ENCODE measurements at places on chromosomes 16 and 17.
A peak's percentile ranks its signal among the peaks of the same experiment; 100 is the strongest.

DNA sequence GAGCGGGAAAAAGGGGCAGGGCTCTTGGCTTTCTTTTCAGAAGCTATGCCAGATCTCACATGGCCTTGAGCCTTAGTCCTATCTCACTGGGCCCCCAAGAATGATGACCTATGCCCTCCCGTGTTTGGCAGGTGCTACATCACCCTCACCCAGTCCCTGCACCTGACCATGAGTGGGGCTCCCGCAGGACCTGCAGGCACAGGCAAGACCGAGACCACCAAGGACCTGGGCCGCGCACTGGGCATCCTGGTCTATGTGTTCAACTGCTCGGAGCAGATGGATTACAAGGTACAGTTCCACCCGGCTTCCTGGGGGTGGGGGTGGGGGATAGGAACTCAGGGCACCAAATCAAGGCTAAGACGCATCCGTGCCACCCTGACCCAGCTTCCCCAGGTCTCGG is 120.9 kb downstream of the DNAH9 start:
- DNase-seq = no peak

- DNase-seq = no peak
These were observed 23.8 kb downstream of the KDM8 start for GRCh38 chr16:27226976-27227705.

DNA sequence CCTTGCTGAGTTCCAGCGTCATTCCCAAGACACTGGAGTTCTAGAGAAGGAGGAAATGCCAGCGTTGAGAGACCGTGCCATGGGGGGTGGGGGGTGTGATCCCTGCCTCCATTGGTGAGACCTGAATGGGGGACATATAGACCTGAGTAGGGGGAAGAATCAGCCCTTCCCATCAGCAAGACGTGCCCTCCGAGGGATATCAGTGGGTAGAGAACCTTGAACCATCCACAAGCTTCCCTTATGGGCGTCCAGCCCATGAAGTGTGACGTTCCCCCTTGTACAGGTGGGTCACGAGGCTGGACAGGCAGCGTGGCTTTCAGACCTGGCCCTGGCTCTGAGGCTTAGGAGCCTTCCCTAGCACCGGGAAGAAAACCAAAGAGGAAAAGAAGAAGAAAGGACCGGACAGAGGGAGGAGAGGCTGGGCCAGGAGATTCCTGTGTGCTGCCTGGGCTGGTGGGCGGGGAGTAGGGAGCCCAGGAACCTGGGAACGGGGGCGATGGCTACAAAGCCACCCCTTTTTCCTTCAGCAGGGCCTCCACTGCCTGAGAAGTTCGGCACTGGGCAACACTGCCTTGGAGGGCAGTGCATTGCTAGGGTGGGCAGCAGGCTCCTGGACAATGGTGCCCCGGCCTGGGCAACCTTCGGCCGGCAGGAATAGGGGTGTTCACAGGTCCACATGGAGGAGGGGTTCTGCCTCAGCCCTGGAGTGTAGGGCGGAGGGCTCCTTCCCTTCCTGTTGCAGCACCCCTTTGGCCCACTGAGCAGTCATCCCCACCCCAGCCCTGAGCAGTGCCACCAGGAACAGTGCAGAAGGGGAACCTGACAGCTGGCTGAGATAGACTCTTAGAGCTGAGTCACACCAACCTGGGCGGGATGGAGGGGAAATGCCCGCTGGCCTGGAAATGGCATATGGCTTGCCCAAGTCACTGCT is 7.2 kb downstream of the RAB11FIP4 start:
- DNase-seq = no peak

GRCh38 chr17:40452216-40452787 is 9.1 kb downstream of the IGFBP4 start:
- no peak for DNase-seq

GRCh38 chr16:24523569-24523968 is 15.8 kb upstream of the RBBP6 start:
- DNase-seq = no peak

GRCh38 chr16:85833219-85833920 is 33.9 kb downstream of the COX4I1 start:
- no peak for DNase-seq

DNA sequence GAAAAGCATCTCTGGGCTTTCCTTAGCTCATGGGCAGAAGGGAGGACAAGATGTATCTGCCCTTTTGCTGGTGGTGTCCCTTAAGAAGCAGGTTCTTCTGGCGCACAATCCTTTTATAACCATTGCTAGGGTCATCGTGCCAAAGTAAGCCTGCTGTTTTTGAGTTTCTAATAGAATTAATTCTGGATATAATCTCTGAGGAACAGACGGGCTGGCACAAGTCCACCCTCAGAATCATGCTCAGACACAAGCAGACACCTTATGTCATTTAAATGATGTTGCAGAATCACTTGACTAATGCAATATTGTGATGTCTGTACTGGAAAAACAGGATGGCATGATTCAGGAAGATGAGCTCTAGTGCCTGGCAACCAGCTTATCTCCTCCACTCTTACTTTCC is 18.8 kb upstream of the MMD start:
- DNase-seq = no peak

GRCh38 chr17:29216856-29217255 is 29.8 kb upstream of the CRYBA1 start:
- no peak for DNase-seq

DNA sequence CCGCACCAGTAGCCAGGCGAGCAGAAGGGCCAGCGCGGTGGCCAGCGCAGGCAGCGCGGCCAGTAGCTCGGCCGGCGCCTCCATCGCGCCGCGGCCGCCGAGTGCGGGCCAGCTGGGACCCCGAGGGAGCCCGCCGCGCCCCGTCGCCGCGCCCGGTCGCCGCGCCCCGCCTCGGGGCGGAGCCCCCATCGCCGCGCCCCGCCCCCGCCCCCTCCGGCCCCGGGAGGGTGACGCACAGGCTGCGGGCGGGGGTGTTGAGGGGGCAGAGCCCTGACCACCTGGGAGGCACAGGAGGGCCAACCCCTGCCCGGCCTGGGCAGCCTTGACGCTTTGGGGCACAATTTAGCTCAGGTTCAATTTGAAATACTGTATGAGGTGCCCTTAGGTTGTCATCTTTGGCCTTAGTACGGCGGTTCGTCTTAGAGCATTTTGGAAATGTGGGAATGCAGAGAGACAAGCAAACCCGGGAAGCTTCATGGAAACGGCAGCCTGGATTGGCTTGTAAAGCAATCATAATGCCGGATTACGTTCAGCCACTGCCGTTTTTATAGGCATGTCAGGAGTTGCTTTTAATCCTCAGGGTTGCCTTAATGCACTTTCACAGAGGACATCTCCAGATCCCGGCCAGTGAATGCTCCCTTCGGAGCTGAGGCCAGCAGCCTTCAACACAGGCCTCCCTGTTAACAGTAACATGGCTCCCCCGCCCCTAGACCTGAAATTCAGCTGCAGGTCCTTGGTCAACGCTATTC is at the start of gene MXRA7:
Gene MXRA7 (minus strand): TSS at position 103 of the 749 bp plus-strand sequence. CDS start 19 bp downstream, at position 84.
- DNase-seq = peak; percentile 87

GRCh38 chr17:56779322-56779721 is 54.4 kb downstream of the C17orf67 start:
- no peak for DNase-seq

DNA sequence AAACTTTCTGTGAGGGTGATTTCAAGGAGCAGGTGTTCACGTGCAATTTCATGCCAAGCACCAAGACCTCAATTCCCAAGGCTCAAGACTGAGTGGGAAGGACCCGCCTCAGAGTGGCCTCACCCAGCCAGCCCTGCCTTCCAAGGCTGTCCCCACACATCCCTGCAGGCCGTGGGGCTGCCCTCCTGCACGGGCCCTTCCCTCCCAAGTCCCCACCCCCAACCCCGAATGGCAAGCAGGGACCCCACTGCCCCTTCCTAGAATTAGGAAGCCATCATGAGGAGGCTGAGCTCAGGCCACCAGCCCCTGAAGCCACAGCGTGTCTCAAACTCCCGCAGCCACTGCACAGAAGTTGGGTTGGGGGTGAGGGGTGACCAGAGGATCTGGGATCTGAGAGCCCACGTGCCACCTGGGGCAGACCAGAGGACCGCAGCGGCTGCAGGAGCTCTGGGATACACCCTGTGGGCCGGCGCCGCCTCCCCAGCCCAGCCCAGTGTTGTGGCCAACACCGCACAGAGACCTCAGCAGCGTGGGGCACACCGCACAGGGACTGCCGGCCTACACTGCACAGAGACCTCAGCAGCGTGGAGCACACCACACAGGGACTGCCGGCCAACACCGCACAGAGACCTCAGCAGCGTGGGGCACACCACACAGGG is 20.7 kb downstream of the GNPTG start:
- DNase-seq = no peak

DNA sequence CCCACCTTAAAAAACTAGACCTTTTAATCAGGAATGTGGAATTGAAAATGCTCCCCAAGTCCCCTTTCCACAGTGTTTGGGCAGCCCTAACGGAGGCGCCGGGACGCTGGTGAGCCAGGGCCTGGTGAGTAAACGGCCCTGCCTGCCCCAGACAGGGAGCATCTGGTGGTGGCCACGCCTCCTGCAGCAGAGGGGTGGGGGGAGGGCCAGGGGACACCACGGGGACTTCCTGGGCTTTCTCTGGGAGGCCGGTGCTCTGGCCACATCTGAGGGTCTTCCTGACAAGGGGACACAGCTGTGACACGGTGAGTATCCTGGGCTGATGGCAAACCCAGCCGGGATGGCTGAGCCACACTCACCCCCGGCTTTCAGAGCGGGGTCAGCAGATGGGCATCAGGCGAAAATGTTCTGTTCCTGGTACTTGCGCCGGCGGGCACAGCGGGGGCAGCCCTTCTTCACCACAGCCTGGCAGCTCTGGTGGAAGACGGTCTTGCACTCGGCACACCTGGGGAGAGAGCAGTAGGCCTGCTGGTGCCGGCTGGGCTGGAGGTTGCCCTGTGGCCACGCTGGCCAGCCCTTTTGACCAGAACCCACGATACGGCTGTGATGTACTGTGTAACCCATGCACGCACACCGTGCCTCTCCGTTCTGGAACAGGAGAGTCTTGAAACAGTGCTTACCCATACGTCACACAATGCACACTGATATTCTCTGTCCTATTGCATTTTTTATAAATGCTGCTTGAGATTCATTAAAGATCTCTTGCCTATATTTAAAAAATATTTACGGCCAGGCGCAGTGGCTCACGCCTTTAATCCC is 5.0 kb upstream of the ARHGAP27 start:
- no peak for DNase-seq

- no peak for DNase-seq
These were observed at the start of gene UNC13D for GRCh38 chr17:75843577-75844529. TSS of gene UNC13D (minus strand) at chr17:75844404. CDS start at chr17:75844337, 67 bp downstream.

DNA sequence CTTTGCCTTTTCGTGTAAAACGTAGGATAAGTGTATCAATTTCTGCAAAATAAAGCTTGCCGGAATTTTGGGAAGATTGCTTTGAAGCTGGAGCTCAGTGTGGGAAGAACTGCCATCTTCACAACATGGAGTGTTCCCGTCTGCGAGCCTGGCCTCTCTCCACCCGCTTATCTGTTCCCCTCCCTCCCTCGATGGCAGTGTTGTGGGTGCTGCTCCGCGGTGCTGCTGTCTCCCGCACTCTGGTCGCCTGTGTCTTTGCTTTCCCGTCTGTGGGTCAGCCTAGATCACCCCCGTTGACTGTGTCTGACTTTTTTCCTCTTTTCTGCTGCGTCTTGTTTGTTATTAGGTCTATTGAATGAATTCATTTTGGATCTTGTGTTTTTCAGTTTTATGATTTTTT is 17.0 kb downstream of the ACSF3 start:
- no peak for DNase-seq

DNA sequence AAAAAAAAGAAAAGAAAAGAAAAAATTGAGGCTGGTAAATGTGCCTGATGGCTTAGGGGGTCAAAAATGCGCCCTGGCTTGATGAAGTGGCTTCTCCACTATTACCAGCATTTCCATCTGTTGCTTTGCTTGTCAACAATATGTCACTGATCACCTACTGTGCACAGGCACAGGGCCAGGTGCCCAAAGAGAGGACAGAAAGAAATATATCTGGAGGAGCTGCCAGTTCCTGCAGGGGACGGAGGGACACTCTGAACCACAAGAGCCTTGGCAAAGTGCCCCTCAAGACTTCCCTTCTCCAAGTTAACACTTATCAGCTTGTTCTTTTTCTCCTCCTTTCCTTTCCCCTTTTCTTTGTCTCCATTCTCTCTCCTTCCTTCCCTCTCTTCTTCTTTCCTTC is 34.7 kb downstream of the GINS3 start:
- DNase-seq = no peak

DNA sequence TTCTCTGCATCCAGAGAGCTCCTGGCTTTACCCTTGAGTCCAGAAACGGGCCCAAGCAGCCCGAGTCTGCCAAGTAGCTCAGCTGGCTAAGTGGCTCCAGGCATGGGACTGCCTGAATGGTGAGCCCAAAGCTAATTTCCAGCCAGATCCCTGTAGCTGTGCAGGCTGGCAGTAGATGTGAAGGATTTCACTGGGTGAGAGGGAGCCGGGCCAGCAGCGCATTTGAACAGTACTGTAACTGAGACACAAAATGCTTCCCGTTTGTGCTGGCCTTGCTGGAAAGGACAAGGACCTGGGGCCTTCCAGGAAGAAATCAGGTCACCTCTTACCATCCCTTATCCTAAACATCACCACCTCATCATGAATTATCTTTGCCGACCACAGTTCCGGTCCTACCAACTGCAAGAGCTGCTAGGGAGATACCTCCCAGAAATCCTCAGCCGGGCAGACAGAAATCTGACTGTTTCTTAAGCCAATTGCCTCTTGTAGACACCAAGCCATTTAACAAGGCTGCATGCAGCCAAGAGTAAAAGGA is 3.7 kb downstream of the TIMP2 start:
- peak; percentile 48 for DNase-seq

Measured in frontal cortex (tissue), 4 donors.